H1 (cell line): ENCODE measurements at places on chromosomes 11 and 22. TPM values are rescaled to one million over a fixed set of nuclear protein-coding genes. Genes with fewer than 3 reads are reported as not detected.
A peak's percentile ranks its signal among the peaks of the same experiment; 100 is the strongest.

Gene FTH1
- 1,461 and 1,535 TPM in 2 replicates for total RNA-seq

Gene TEX12
- total RNA-seq: not detected in 2 replicates

Gene SLC22A8
- total RNA-seq: not detected in 2 replicates

Gene ALG9
- 16.4 and 23.5 TPM in 2 replicates for total RNA-seq

Gene OR2AG1
- total RNA-seq: not detected in 2 replicates

Gene C22orf42
- not detected in 2 replicates for total RNA-seq

Gene SYT7
- total RNA-seq: 10.5 and 10.6 TPM in 2 replicates

- no peak for DNase-seq
Measured at GRCh38 chr11:108975641-108976071, 310.8 kb downstream of the DDX10 start.

GRCh38 chr11:29534836-29535235 is 482.0 kb downstream of the KCNA4 start:
- no peak for DNase-seq

- DNase-seq: no peak
Measured at GRCh38 chr22:22159384-22159783, 85.2 kb upstream of the VPREB1 start.

GRCh38 chr11:35316161-35316560 is 103.2 kb downstream of the SLC1A2 start:
- DNase-seq: no peak

DNA sequence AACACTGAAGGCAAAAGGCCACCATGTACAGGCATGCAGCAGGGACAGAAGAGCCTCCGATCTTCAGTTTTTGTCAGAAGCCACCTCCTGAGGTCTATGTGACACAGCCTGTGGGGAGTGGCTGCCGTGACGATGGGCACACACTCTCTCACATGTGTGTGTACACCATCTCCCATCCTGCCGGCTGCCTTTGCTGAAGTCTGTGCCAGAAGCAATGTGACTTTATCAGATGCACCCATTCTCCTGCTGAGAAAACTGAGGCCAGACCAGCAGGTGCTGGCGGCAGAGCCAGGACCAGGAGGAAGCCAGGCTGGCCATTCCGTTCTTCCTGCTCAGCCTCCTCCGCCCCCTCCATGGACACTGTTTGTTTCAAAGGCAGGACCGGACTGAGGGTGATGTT is 16.7 kb downstream of the SHANK2 start:
- DNase-seq: no peak

DNA sequence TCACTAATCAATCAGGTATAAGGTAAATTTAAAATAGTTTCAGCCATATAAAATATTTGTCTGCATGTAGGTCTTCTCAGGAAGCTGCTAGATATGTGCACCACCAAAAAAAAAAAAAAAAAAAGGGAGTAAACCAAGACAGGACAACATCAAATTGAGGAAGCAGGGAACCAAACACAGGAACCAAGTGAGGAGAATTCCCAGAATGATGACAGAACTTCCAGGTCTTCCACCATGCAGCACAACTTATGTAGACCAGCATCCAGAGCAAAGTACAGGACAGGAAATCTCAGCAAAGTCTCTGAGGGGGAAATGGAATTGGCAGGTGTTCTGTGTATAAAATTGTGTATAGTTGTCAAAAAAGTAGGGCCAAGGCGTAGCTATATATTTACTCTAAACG is 101.2 kb upstream of the CTSC start:
- DNase-seq: no peak

- DNase-seq: peak; percentile 63
Measured at GRCh38 chr22:24247564-24248344, 2.9 kb upstream of the GGT5 start.

DNA sequence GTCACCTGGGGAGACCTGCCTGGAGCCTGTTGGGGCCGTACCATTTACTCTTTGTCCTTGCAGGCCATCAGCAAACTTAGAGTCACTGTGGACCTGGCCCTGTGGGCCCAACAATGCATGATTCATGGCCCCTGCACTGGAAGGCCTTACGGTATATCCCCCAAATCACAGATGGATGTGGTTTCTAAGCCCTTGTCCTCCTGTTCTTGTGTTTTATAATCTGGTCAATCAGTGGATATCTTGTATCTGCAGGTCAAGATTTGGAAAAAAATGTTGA is 6.2 kb downstream of the TSKU start:
- DNase-seq: no peak

DNA sequence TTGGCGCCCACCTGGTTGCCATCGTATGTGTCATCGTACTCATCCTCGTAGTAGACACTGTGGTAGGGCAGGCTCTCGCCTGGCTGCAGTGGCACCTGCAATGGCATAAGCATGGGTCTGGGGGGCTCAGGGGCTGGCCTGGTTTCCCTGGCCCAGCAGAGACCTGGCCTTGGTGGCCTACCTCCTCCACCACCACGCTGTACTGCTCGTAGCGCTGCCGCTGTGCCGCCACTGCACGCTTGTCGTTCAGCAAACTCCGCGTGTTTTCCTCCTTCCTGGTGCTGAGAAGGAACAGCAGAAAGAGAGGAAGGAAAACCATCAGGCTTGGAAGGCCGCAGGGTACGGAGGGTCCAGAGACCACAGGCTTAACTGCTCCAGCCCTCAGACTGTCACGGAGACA is 26.2 kb downstream of the UQCR10 start:
- DNase-seq: no peak

DNA sequence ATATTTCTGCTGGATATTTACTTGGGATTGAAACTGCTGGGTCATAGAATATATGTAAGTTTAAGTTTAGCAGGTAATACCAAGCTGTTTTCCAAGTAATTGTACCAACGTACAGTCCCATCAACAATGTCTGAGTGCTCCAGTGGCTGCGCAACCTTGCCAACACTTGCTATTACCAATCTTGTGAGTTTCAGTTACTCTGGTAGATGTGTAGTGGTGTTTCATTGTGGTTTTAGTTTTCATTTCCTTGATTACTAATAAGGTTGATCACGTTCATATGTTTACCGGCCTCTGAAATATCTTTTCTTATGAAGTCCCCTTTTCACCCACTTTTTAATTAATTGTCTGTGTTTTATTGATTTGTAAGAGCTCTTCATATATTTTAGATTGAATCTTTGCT is 370.6 kb upstream of the CADM1 start:
- no peak for DNase-seq

DNA sequence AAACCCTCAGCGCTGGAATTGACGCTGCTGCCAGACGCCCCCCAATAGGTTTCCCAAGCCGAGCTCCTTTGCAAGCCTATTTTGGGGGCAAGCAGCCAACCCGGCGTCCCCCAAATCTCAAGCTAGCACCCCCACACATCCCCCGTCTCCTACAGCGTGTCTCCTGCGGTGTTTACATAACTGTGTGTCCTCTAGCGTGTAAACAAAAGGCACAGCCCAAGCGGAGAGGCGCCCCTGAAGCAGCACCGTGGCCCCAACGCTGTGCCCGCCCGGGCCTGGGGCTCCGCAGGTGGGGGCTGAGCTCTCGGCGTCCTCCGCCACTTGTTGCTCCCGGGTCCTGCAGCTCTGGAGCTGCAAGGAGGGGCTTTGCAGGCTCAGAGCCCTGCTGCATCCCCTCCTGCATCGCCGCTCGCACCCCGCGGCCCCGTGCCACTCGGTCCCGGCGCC is 1.6 kb downstream of the CADM1 start:
- DNase-seq: peak; percentile 77

- DNase-seq: peak; percentile 41
Measured at GRCh38 chr22:28443526-28443876, 236.1 kb downstream of the TTC28 start.

- no peak for DNase-seq
Measured at GRCh38 chr11:60834742-60835533, 7.0 kb upstream of the CCDC86 start.

DNA sequence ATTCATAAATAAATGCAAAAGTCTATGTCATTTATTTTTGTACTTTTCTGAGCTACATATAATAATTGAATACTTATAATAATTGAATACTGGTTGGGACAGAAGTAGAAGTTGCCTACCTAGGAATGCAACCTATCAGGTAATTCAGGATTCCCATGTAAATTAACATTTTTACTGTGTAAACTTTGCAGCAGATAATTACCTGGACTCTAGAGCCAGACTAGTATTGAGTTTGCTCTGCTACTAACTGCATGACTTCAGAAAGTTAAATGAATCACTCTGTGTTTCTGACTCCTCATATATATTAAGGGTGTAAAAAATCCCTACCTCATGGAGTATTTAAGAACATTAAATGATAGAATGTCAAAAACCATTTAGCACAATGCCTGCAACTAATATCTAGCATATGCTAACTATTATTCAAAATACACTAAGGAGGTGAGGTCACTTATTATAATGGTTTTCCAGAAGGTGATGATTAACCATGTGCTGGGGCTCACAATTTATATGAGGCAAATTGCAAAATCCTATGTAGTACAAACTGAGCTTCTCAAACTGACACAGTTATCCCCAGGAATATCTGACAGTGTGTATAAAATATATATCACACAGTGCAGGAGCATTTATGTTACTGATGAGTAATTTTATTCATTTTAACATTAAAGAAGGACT is 138.1 kb upstream of the ANO3 start:
- no peak for DNase-seq

DNA sequence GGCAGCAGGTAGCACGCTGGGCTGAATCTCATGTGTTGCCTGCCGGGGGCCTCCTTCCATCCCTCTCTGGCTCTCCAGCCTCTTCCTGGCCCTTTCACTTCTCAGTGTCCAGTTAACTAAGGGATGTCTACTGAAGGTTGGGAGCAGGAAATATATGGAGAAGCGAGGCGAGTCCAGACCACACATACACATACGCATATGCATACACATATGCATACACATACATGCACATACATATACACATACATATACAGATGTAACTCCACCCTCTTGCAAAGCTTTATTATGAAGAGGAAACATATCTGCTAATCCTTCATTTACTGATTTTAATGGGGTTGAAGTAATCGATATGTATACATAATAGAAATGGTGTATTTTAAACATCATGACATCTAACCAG is 636.1 kb upstream of the CCDC179 start:
- DNase-seq: no peak

- DNase-seq: no peak
Measured at GRCh38 chr11:5593146-5593545, 3.3 kb upstream of the TRIM6 start.

GRCh38 chr11:107719557-107720302 is 7.9 kb upstream of the SLN start:
- no peak for DNase-seq

DNA sequence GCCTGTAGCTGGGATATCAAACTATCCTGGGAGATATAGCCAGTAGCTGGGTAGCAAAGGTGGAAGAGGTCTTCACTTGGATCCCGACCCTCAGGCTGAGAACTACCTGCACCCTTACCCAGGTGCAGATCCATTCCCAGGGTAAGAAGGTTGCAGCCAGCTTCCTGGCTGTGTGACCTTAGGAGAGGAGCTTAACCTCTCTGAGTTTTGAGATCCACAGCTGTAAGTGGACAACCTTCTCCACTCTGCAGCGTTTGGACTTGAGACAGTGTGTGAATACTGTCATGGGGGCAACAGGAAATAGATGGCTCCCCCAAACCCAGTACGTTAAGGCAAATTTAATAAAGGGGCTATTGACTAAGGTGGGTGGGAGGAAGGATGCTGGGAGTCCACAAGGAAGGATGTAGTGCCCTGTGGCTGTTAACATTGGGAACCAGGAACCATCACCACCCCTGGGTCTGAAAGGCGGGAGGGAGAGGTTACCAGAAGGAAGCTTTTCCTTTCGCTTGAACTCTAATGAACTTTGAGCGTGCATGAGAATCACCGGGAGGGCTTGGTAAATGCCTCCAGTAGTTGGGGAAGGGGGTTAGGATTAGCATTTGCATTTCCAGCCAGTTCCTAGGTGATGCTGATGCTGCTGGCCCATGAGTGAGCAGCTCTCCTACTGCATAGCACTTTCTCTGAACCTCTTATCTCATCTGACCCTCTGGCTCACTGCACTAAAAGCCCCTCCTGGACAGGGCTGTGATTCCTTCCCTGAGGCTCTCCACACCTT is 24.4 kb downstream of the SGSM1 start:
- DNase-seq: no peak
